SJSA1 (cell line): ENCODE measurements at places on chromosomes 2 and 18. TPM values are rescaled to one million over a fixed set of nuclear protein-coding genes. Genes with fewer than 3 reads are reported as not detected.

The SCN2A gene
- total RNA-seq, result 0.05 TPM in 1 of 2 replicates, not detected in the other

- no peaks in the 10 kb centered on the region for H3K36me3 ChIP-seq
- H3K27me3 ChIP-seq, result no peaks in the 10 kb centered on the region
- H3K27ac ChIP-seq, result no peak overlapping the region
- H3K4me3 ChIP-seq, result no peak overlapping the region
Observed at GRCh38 chr2:129930451-129930850, 49.0 kb upstream of the RAB6C start.

The SCYGR3 gene
- not detected in 2 replicates for total RNA-seq

The GAD1 gene
- total RNA-seq, result 0.21 and 2.8 TPM in 2 replicates

GRCh38 chr2:39121523-39122063, 742 bp upstream of the SOS1 start:
- H3K27ac ChIP-seq, result peak overlapping the region; percentile 56
- peak overlapping the region; percentile 84 for H3K4me3 ChIP-seq
- DNase-seq, result no peak

DNA sequence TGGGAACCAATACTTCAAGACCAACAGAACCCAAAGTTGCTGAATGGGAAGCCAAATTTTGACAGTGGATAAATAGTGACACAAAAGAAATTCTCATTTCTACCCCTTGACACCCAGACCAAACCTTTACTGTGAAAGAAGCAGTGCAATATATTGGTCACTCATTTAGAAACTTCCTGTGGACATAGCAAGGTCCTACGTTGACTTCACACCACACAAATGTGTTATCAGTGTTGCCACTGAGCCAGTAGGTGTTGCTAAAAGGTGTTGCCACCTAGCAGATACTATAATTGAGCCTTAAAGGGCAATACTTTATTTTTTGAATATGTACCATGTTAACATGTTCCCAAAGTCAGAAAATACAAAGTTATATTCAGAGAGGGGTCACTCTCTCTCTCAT, 1008.9 kb upstream of the CDH2 start:
- H3K27me3 ChIP-seq, result no peaks in the 10 kb centered on the region
- no peak overlapping the region for H3K4me3 ChIP-seq
- H3K4me1 ChIP-seq, result peaks cover 27% of the 10 kb centered on the region

The IL1A gene
- 0.16 and 1.5 TPM in 2 replicates for total RNA-seq

GRCh38 chr2:160324917-160325316, 124.8 kb upstream of the ITGB6 start:
- H3K4me3 ChIP-seq, result no peak overlapping the region
- H3K4me1 ChIP-seq, result peaks cover 52% of the 10 kb centered on the region
- no peak overlapping the region for H3K27ac ChIP-seq
- H3K27me3 ChIP-seq, result no peaks in the 10 kb centered on the region
- peaks cover 13% of the 10 kb centered on the region for H3K36me3 ChIP-seq

- DNase-seq, result no peak
- H3K36me3 ChIP-seq, result no peaks in the 10 kb centered on the region
- H3K27ac ChIP-seq, result no peak overlapping the region
- H3K4me3 ChIP-seq, result no peak overlapping the region
Observed at GRCh38 chr2:154459286-154459685, 239.2 kb upstream of the KCNJ3 start.

DNA sequence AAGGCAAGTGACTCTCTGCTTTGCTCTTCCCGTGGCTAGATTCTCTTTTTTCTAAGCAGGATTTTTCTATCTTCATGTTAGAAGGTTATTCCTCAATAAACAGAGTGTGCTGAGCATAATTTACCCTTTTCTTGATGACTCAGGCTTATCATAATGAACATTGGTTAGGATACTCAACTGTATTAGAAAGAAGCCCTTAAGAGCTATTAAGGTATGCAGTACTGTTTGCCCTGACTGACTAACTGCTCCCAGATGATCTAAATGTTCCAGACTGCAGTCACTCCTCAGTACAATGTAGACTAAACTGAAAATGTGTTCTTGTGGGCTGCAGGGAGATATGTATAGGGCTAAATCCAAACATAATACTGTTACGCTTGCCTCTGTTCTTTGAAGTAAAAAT, 687.8 kb downstream of the NUP35 start:
- no peaks in the 10 kb centered on the region for H3K4me1 ChIP-seq
- H3K4me3 ChIP-seq, result no peak overlapping the region
- no peak overlapping the region for H3K27ac ChIP-seq
- H3K36me3 ChIP-seq, result no peaks in the 10 kb centered on the region
- DNase-seq, result no peak

The GKN1 gene
- total RNA-seq, result not detected in 2 replicates

- 0 out of 2 replicates have a peak, but pooled peaks cover 6% of the 10 kb centered on the region for H3K4me1 ChIP-seq
- no peaks in the 10 kb centered on the region for H3K27me3 ChIP-seq
- no peak for DNase-seq
- no peak overlapping the region for H3K4me3 ChIP-seq
Observed at GRCh38 chr18:58113337-58113736, 69.3 kb downstream of the NEDD4L start.

- no peaks in the 10 kb centered on the region for H3K36me3 ChIP-seq
- H3K4me3 ChIP-seq, result no peak overlapping the region
- H3K27ac ChIP-seq, result no peak overlapping the region
- no peaks in the 10 kb centered on the region for H3K27me3 ChIP-seq
Observed at GRCh38 chr18:3900327-3900726, 450.4 kb downstream of the TGIF1 start.

DNA sequence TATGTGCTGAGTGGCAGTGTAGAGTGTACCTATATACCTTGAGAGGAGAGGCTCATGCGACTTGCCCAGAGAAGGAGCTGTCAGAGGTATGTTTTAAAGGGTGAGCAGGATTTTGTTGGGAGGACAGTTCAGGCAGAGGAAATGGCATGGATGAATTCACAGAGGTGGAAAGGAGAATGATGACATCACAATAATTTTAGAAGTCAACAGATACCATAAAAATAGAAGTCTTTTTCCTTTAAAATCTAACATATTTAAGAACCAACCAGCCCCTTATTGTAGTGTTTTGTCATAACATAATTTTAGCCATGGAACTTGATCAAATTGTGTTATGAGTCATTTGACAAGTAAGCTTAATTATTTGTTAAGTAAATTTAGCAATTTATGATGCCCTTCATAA, 538.1 kb upstream of the GYPC start:
- H3K27ac ChIP-seq, result no peak overlapping the region
- no peaks in the 10 kb centered on the region for H3K27me3 ChIP-seq
- DNase-seq, result no peak
- no peak overlapping the region for H3K4me3 ChIP-seq

GRCh38 chr2:182372661-182373060, 54.2 kb downstream of the PDE1A start:
- H3K27me3 ChIP-seq, result no peaks in the 10 kb centered on the region
- peaks cover 17% of the 10 kb centered on the region for H3K4me1 ChIP-seq
- no peak overlapping the region for H3K4me3 ChIP-seq
- DNase-seq, result peak; percentile 87

The IFT172 gene
- total RNA-seq, result 12.4 and 18.4 TPM in 2 replicates

DNA sequence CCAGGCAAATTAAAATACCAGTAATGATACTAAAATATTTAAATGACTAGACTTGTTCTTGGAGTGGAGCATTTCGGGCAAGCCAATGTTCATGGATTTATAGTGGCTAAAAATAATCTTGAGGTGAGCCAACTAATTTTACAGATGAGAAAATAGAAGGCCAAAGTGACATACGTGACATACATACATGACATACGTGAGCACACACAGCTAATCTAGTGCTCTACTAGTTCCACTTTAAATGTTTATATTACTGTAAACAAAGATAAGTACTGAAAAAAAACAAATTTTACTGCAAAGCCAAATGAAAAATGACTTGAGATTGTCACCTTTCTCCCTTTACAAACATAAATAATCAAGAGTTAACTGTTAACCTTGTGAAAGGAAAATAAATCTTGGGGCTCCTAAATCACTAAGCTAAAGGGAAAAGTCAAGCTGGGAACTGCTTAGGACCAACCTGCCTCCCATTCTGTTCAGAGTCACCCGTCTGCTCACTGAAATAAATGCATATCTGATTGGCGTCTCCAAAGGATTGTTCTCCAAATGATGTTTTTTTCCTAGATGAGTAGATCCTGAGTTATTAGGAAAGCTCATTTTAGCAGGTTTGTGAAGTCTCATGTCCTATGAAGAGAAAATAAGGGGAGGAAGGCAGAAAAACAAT, 96.7 kb downstream of the PMS1 start:
- no peak overlapping the region for H3K27ac ChIP-seq
- peaks cover 9% of the 10 kb centered on the region for H3K36me3 ChIP-seq

The TUBA3E gene
- not detected in 2 replicates for total RNA-seq

The GPR17 gene
- not detected in 2 replicates for total RNA-seq

- no peak overlapping the region for H3K4me3 ChIP-seq
- no peaks in the 10 kb centered on the region for H3K27me3 ChIP-seq
- no peak for DNase-seq
- H3K4me1 ChIP-seq, result no peaks in the 10 kb centered on the region
- H3K36me3 ChIP-seq, result no peaks in the 10 kb centered on the region
- H3K27ac ChIP-seq, result no peak overlapping the region
Observed at GRCh38 chr2:206824993-206825392, 59.6 kb downstream of the FASTKD2 start.

The KIF1A gene
- total RNA-seq, result not detected in 2 replicates
